ENCODE measurements at places on chromosomes 4 and X.

- DNase-seq, result no peak
Observed at GRCh38 chr4:72919937-72920336, 149.6 kb downstream of the COX18 start.

DNA sequence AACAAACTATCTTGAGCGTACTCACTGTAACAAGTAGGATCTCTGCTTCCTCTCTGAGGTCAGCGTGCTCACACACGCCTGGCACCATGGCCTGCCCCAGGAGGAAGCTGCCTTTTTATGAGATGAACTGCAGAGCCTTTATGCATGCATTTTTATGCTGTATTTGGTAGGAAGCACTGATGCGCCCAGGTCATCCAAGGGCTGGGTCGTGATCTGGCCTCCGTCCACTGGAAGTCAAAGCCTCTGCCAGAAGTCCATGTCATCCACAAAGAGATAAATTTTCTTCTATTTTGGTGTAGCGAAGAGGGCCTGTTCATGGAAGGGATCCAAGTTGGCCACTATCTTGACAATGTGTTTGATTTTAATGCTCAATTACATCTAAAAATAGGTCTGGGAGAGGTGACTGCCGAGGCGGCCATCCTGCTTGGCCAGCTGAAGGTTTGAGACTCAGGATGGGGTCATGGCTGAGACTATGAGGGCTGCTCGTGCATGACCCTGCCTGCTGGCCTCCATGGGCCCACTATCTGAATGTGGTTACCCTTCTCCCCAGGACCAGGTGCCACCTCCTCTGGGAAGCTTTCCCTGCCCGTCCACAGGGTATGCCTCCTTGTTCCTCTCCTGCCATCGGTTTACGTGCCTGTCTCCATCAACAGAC, 50.3 kb downstream of the HTRA3 start:
- DNase-seq, result no peak

- DNase-seq, result no peak
Observed at GRCh38 chr4:188854436-188854835, 715.2 kb downstream of the TRIML1 start.

DNA sequence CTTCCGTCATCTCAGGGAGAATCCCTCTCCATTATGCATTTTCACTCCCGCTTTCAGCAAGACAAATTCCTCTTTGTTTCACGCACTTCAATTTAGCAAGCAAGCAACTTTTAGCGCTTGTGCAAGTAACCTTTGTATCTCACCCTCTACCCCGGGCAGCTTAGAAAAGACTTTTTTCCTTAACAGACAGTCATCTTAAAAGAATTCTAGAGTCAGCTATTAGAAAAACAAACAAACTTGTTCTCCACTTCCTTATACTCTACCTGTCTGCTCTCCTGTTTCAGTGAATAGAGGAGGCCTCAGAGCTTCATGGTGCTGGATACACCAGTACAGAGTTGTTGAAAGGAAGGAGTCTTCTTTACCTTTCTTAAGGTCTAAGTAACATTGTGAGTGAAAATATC, 12.1 kb downstream of the TIGD2 start:
- no peak for DNase-seq

- DNase-seq, result no peak
Observed at GRCh38 chr4:16227462-16227868, 1.2 kb upstream of the TAPT1 start.

DNA sequence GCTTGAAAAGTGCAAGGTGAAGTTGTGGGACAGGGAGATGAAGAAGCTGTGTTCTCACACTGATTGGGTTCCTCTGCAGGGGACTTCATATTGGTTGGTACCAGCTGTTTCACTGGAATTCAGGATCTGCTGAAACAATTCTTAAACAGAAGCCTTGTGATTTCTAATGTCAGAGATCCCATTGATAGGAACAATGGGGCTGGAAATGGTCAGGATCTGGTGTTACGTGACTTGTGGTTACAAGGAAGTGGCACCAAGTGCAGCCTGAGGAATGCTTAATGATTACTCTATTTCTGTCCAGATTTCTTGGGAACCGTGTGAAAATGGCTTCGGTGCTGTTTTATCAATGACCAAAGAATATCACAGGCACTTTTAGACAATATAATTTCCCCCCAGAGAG, 68.1 kb downstream of the MOSPD2 start:
- DNase-seq, result no peak

GRCh38 chr4:11487868-11488544, 59.3 kb upstream of the HS3ST1 start:
- no peak for DNase-seq

- no peak for DNase-seq
Observed at GRCh38 chrX:18542905-18543304, 117.5 kb downstream of the CDKL5 start.

GRCh38 chrX:139803224-139803623, 95.3 kb upstream of the MCF2 start:
- DNase-seq, result no peak

DNA sequence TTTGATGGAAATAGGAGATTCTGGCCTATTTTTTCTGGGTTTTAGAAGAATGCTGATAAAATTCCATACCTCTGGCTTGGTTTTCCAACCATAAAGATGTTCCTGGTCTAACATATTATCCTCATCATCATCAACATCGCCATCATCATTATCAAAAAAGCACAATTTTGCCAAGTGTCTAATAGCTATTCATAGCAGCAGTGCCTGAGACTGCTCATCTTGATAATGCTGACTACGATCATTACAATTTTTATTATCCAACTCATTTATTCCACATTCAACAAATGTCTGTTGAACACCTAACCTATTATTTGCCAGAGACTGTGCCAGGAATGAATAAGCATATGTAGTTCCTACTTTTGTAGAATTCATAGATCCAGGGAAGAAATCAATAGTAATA, 303.5 kb upstream of the GATB start:
- no peak for DNase-seq

GRCh38 chrX:104335756-104336155, 81.0 kb upstream of the ESX1 start:
- DNase-seq, result no peak

DNA sequence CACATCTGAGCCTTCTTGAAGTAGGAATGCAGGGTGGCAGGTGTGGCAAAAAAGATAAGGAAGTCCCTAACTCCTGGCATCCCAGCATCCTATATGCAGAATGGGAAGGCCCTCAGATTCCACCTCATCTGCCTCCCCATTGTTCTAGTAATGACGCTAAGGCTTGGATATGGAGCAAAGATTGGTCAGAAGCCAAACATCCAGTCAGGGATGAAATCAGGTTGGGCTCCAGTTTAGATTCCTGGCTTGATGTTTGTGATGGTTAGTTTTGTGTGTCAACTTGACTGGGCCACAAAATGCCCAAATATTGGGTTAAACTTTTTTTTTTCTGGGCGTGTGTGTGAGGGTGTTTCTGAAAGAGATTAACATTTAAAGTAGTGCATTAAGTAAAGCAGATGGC, 39.6 kb upstream of the MAGEA4 start:
- DNase-seq, result no peak

GRCh38 chrX:84187533-84188319, at the start of gene RPS6KA6:
Gene RPS6KA6, minus strand, starts transcription at chrX:84188199. Its CDS starts 300 bp downstream, at chrX:84187899.
- DNase-seq, result no peak

- no peak for DNase-seq
Observed at GRCh38 chrX:136773648-136774047, 7.1 kb downstream of the ARHGEF6 start.

DNA sequence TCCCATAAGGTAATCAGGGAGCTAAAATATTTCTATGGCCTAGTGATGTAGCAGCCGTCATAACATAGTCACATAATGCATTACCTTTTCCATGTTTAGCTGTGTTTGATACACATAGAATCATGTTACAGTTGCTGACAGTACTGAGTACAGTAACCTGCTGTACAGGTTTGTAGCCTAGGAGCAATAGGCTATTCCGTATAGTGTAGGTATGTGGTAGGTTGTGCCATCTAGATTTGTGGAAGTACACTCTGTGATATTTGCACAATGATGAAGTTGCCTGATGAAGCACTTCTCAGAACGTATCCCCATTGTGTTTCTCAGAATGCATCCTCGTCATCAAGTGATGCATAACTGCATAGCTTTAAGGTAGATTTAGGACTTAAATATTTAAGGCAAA, 495.6 kb upstream of the ZFP42 start:
- DNase-seq, result no peak

DNA sequence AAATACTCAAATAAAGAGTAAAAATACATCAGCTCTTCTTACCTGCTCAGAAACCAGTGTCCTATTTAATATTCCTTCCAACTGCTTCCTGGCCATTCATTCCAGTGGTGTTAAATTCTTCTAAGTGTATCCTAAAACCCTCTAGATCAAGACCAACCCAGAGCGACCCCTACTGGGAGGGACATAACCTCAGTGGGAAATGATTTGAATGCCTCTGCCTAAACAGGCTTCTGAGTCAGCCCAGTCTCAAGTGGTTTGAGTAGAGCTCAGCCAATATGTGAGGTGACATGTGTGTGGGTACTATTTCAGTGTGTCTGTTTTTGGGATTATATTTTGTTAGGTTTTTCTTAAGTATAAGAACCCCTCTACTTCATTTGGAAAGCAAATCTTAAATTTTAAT, 133.6 kb upstream of the ARHGEF9 start:
- no peak for DNase-seq

GRCh38 chr4:139619644-139620043, 46.0 kb upstream of the MGST2 start:
- no peak for DNase-seq

DNA sequence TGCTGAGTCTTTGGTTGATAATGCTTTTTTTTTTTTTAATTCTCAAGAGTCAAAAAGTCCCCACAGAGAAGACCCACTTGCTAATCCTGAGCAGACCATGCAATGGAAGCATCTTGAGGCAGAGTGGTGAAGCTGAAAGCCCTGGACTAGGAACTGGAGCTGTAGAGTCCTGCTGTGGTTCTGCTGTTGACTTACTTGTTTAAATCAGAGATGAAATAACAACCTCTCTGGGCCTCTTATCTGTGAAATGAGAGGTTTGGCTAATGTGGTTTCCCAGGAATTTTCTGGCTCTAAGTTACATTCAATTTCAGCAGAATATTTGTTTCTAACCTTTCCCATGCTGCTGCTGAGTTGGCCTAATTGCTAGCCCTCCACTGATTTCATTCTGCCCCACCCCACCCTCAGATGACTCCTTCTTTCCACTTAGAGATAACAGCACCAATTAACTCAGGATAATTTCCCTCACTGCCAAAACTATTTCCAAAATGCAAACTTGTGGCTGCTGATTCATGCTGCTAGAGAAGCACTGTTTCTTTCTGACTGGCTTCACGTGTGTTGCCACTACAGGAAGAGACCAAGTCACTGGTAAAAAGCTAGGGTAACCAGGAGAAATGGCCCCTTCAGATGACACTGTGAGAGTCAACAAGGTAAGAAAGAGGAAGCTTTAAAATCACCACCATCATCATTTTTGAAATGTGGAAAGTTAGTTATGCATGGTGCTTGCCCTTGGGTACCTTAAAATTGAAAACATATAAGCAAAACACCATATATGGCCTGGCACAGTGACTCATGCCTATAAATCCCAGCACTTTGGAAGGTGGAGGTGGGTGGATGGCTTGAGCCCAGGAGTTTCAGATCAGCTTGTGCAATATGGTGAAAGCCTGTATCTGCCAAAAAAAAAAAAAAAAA, 326.4 kb downstream of the DCHS2 start:
- DNase-seq, result no peak

GRCh38 chr4:156725257-156725656, 246.3 kb downstream of the PDGFC start:
- DNase-seq, result no peak

GRCh38 chrX:101958139-101958538, 26.3 kb upstream of the ZMAT1 start:
- DNase-seq, result no peak

DNA sequence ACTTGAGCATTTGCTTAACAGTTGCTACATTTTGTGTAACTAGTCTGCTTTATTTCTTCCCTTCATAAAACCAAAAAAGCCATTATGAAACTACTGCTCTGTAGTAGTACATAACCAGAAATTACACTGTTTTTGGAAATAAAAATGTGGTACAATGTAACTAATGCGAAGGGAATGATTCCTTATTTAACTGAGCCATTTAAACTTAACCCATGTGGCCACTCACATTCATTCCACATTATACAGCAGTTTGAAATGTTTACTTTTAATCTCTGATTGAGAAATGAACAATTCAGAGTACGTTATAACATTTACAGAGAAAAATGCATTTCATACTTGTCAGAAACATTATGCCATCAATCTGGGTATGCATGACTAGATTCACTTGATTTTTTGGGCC, 94.2 kb downstream of the NYX start:
- DNase-seq, result no peak

- DNase-seq, result no peak
Observed at GRCh38 chrX:39759526-39760224, 338.1 kb downstream of the BCOR start.

DNA sequence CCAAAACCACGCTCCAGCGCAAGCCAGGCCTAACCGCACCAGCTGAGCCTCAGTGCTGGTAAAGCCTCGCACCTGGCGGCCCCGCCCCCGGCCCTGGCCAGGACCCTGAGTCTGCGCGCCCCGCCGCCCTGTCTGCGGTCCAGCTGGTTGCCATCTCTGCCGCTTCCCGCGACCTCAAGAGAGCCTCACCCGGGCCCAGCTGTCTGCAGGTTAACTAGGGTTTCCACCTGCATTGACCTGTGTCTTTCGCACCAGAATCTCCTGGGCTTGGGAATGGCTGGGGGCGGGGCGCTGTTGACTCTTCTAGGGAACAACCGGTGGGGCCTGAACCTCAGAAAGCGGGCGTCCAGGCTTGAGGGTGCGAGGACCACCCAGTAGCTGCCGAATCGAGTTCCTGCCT, 207.7 kb upstream of the PRPS2 start:
- DNase-seq, result no peak

GRCh38 chrX:13647709-13648212, 5.2 kb upstream of the TCEANC start:
- DNase-seq, result no peak

DNA sequence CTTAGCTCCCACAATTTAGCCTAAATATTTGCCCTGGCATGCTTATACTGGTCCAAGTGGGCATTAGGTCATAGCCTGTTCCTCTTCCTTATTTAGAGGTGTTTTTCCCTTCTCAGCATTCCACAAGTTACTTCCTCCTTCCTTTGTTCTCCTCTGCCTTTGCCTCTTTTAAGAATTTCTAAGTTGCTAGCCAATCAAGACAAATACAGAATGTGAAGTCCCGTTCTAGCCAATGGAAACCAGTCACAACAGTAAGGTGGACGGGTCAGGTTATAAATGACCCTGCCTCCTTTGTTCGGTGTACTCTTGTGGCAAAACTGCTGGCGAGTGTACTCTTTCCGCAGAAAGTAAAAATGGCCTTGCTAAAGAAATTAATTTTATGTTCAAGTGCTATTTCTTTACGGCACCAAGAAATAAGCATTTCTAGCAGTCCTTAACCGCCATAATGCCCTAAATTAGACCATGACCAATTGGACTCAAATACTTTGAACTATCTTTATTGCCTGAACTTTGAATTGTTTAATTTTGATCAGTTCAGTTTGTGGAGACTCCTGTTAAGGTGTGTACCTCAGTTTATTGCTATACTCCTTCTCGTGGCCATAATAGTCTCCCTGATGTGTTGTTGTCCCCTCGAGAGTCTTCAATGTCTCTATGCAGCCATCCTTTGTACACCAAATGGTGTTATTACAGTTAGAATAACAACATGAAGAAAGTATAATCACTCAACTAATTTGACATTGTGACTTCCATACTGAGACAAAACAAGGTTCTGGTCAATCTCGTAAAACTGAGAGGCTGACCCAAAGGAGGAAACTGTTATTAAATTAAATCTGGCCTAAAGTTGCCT, 1.6 kb upstream of the HADH start:
- DNase-seq, result no peak

- no peak for DNase-seq
Observed at GRCh38 chr4:5773271-5773555, 62.2 kb downstream of the EVC start.
